ENCODE measurements at places on chromosomes 13 and 19.

DNA sequence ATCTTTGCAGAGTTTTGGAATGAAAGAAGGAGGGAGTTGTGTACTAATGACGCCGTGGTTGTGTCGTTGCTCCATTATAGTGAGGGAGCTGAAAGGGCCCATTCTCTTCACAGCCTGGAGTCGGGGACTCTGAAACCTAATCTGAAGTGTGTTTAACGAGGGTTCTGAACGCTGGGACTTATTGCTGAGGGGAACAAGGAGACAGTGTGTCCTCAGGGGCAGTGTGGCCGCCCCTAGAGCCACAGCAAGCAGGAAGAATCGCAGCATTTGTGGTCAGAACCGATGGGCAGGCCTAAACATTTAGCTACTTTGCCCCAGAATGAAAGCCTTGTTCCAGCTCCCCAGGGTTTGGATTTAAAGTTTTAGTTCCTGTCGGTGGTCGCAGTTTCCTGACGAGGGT lies 156.4 kb upstream of the RNF113B start:
- no peak for DNase-seq

GRCh38 chr13:34913040-34913439 lies 29.0 kb upstream of the NBEA start:
- DNase-seq: no peak

GRCh38 chr13:62309904-62310303 lies 894.3 kb upstream of the PCDH20 start:
- no peak for DNase-seq

GRCh38 chr19:13926010-13926409 lies 12.2 kb downstream of the PODNL1 start:
- no peak for DNase-seq

GRCh38 chr13:41273831-41274441 lies 10.6 kb upstream of the MTRF1 start:
- no peak for DNase-seq
